ENCODE measurements at places on chromosomes 2 and 18. TPM values are rescaled to one million over a fixed set of nuclear protein-coding genes. Genes with fewer than 3 reads are reported as not detected.

RGPD4 gene
- total RNA-seq = not detected

- no peak for DNase-seq
These were observed 891 bp upstream of the FTCDNL1 start for GRCh38 chr2:199851883-199852282.

GRCh38 chr18:46660957-46661749 is 4.1 kb upstream of the LOXHD1 start:
- DNase-seq = no peak

- no peak for DNase-seq
These were observed 64.8 kb downstream of the MOGAT1 start for GRCh38 chr2:222736301-222736700.

DNA sequence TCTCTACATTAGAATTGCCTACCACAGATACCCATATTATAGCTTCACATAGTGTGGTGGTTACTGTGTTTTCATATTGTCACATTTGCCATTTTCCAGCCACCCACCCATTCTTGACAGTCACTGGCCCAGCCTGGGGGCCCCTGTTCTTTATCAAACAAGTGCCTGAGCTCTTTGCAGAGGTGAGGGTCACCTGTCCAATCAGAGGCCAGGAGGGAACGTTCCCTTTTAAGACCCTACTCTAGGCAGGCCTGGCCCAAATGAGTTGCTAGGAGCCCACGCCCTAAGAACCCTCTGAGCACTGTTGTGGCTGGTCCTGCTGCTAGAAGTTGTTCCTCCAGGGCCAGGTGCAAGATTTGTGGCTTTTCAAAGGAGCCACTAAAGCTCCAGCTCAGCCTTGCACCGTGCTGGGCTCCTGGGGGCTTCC is 5.2 kb downstream of the IL37 start:
- DNase-seq = no peak

STPG4 gene
- total RNA-seq = 0.11 TPM

SPC25 gene
- 4.4 TPM for total RNA-seq

DNA sequence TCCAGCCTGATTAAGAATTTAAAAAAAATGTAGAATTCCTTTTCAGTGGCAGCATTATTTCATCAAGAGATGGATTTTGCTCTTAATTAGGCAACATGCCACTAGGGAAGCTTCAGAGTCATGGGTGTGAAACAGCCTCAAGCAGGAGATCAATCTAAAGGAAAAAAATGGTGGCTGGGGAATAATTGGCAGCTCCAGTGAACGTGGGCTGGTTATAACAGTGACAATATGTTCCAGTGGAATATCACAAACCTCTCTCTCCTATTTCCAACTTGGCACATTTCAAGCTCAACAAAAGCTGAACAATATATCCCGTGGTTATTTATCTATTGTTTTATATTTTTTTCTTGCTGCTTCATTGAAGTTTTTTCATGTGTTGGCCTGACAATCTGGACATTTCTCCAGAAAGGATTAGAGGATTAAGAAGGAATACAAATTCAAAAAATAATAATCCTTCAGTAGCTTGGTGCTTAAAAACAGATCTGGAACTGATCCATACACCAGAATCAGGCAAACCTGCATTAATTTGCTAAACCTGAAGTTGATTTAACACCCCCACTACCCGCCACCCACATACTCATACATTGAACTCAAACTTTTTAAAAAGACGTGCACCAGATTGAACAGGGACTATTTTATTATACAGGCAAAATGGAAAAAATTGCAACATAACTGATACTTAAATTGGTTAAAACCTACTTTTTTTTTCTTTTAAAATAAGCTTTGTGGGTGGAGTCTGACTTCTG is 255.9 kb upstream of the SPRED2 start:
- DNase-seq = no peak

- DNase-seq = no peak
These were observed 136.6 kb upstream of the ACAA2 start for GRCh38 chr18:49949951-49950395.

EPB41L3 gene
- total RNA-seq = 122 TPM

GRCh38 chr18:77165503-77166188 is 33.1 kb upstream of the MBP start:
- no peak for DNase-seq

GRCh38 chr2:240326886-240327285 is 108.6 kb upstream of the GPC1 start:
- no peak for DNase-seq

DNA sequence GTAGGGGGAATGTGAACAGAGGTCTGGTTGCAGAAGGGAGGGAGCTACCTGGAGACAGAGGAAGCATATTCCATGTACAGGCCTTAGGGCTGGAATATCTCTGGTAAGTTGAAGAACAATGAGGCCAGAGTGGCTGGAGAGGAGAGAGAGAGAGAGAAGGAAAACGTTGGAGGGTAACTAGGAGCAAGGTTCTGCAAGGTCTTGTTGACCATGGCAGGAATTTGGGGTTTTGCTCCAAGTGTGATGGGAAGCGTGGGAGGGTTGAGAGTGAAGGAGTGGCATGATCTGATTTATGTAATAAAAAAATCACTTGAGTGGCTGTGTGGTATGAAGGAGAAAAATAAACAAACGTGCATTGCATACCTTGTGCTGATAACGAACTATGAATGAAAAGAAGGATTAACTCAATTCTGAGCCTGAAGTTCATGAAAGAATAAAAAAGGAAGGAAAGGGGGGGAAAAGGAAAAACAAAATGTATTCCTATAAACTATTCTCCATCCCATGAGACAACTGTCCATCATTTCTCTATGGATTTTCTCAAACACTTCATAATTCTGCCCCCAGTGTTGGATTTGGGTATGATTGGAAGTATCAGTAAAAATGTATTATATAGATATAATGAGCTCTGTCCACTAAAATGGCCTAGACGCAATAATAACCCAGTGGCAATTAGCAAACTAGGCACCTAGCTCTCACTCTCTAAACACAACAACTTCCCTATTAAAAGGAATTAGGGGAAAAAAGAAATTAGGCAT is 59.7 kb upstream of the PMAIP1 start:
- no peak for DNase-seq

KIAA2012 gene
- total RNA-seq = not detected

GRCh38 chr2:114742245-114742644 is 299.8 kb downstream of the DPP10 start:
- DNase-seq = no peak

REEP1 gene
- 0.26 TPM for total RNA-seq

DNA sequence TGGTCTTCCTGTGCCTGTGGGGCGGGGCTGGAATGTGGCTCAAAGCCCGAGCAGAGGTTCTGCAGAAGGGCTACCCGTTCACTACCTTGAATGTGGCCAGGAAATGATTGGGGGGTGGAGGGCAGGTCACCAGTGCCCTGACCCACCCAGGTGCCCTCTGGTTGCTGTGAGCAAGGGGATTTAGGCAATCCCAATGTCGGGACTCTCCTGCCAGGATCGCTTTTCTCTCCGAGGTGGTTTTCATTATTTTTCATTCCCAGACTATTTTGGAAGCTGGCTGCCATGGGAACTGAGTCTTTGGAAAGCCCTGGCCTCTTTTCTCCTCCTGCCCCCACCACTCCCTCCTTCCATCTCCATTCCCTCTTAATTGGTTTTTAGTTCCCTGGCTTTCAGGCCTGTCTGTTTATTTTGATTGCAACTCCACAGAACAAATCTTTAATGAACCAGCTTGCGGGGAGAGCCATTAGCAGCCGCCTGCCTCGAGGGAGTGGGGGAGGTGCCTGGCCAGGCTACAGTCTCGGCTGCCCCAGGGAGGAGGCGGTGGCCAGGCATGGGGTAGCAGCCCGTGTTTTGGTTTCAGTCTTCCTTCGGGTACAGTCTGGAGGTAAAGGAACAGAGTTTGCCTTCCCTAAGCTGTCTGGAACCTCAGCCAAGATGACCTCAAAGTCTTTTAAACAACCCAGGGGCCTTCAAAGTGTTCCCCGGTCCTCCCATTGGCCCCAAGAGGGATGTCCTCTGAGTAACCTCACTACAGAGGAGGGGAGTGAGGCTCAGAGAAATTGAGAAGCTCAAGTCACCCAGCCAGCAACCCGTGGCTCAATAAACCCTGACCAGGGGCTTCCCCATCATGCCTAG is 114.4 kb upstream of the HAAO start:
- DNase-seq = no peak

DNAH7 gene
- 0.11 TPM for total RNA-seq

GRCh38 chr2:34892766-34893165 is 1293.7 kb upstream of the FAM98A start:
- DNase-seq = no peak

- DNase-seq = no peak
These were observed 100.9 kb upstream of the TNP1 start for GRCh38 chr2:216960671-216961268.

TACR1 gene
- total RNA-seq = not detected

PROC gene
- total RNA-seq = not detected
